ENCODE measurements at places on chromosomes 3 and 15.

- no peak for DNase-seq
Measured at GRCh38 chr3:36397841-36398240, 17.5 kb downstream of the STAC start.

GRCh38 chr15:68047826-68048225, 6.3 kb upstream of the PIAS1 start:
- no peak for DNase-seq

GRCh38 chr3:114775395-114775794, 371.7 kb downstream of the ZBTB20 start:
- DNase-seq, result no peak

DNA sequence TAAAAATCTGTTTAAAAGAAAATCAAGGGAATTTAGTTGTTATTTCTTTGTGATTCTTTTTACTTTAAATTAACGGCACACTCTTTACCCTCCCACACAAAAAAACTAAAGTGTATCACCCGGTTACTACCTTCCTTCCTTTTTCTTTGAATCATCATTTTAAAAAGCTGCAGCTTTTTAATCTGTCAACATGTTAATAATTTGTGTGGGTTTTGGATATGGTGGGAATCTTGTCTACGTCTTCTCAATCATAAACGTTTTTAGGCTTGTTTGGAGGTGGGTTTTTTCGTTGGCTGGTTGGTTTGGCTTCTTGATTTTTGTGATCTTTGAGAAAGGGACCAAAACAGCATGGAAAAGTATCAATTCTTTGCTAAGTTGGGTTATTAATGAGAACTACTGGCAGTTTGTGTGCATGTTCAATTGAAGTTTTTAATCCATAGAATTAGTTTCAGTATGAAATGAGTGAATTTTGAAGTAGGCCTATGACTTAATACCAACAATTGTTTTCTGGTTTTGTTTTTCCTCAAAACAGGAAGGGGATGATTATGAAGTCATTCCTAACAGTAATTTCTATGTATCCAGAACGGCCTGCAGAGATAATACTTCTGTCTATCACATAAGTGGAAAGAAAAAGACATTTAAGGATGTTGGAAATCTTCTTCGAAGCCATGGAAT, 4.5 kb downstream of the SMC4 start:
- DNase-seq, result no peak

- no peak for DNase-seq
Measured at GRCh38 chr3:197567904-197568681, 12.3 kb upstream of the BDH1 start.

DNA sequence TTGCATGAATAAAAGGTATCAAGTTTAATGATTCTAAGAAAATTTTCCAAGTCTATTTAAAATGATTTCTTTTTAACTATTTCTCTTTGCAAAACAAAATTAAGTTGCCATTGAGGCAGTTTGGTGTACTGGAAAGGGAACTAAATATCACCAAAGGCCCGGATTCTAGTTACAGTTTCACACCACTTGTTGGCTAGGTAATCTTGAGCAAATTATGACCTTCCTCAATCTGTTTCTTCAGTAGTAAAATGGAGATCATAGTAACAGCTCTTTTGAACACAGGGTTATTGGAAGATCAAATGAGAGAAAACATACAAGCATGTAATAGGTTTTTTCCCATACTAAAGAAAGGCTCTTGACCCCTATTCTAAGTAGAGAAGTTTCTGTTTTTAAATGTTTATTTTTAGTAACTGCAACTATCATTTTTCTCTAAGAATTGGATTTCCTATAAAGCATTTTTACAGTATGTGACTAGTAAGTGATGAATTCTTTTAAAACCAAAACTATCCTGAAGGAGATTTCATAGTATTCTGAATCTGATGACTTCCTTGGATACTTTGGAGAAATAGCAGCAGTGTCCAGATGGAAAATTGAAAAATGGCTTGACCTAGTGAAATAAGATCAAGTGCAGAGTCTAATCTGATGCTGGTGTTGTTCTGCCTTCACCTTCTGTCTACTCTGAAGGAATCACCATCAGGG, 15.7 kb downstream of the SCAANT1 start:
- DNase-seq, result no peak

DNA sequence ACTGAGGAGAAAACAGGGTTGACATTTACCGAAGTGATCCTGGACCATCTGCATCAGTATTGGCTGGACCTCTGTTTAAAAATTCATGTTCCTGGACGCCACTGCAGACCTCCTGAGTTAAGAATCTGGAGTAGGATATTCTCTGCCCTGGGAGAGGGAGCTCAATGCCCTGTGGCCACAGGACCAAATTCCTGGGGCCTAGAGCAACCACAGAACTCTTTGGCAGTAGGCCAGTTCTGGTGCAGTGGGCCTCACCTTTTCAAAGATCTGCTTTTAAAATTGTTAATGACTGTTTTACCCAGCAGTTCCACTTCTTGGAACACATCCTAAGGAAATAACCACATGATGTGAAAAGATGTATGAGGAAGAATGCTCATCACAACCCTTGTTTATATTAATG, 133.3 kb upstream of the ADPGK start:
- no peak for DNase-seq

GRCh38 chr15:74441248-74441941, 7.6 kb upstream of the SEMA7A start:
- DNase-seq, result no peak

GRCh38 chr3:4774531-4774930, 204.7 kb upstream of the BHLHE40 start:
- no peak for DNase-seq

DNA sequence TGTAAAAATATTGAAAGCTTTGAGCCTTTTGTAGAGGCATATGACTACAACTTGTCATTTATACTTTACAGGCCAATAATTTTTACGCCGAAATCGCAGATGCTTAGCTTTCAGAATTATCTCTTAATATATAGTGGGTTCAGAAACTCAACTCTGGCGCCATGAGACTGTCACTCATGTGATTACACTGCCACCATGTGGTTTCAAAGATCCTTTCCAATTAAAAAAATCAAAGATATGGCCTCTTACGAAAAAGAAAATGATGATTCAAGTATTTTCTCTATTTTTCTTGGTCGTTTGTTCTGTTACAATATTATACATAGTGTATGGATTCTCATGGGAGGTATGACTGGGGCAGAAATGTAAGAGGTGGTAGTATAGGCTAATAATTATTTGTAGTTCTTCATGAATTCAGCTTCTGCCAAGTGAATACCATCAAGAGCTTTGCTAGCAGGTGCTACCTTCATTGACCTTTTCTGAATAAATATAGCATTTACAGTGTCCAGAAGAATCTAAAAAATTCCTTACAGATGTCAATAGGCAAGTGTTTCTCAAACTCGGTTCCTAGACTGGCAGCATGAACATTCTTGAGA, 751.7 kb upstream of the GOLIM4 start:
- DNase-seq, result no peak

DNA sequence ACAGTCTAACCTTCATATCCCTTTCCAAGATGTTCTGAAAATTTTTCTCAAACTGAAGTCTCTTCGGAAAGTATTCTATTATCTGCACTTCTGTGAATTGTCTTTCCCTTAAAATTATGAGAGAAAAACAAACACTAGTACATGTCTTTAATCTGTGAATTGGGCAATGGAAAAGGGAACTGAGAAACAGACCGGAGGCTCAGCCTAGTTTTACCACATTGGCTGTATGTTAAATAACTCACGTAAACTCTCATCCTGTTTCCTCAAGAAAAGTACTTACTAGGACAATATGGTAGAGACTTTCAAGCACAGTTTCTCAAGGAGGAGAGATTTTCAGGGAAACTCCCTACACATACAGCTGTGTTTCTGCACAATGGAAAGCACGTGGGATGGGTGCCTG, 982.2 kb upstream of the SEMA6D start:
- no peak for DNase-seq

Measured in activated CD4-positive, alpha-beta T cell treated with anti-CD3 and anti-CD28 coated beads for 1 hour (primary cell).